ENCODE measurements at places on chromosomes 5 and 9.

DNA sequence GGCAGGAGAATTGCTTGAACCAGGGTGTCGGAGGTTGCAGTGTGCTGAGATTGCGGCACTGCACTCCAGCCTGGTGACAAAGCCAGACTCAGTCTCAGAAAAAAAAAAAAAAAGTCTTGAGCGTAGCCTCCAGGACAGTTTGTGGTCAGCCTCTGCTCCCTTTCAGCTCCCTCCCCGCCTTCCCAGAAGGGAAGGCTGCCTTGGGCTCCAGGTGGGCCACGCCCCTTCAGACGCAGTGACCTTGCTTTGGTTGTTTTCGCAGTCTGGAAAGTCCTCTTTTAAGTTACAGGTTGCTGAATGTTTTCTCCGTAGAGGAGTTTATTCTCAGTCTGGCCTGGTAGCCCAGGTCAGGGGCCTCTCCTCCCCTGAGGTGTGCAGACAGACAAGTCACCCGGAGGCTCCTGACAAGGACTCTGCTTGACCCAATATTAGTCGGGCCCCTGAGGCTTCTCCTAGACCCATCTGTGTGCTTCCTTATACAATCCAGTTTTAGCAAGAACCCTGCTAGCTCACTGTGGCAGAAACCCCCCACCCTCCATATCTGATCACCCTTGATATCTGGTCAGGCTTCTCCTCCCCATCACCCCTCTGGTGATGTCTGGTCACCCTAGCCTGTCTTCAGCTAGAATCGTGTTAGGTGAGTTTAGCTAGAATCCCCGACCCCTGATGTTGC is 31.6 kb upstream of the N4BP3 start:
- no peak for DNase-seq

DNA sequence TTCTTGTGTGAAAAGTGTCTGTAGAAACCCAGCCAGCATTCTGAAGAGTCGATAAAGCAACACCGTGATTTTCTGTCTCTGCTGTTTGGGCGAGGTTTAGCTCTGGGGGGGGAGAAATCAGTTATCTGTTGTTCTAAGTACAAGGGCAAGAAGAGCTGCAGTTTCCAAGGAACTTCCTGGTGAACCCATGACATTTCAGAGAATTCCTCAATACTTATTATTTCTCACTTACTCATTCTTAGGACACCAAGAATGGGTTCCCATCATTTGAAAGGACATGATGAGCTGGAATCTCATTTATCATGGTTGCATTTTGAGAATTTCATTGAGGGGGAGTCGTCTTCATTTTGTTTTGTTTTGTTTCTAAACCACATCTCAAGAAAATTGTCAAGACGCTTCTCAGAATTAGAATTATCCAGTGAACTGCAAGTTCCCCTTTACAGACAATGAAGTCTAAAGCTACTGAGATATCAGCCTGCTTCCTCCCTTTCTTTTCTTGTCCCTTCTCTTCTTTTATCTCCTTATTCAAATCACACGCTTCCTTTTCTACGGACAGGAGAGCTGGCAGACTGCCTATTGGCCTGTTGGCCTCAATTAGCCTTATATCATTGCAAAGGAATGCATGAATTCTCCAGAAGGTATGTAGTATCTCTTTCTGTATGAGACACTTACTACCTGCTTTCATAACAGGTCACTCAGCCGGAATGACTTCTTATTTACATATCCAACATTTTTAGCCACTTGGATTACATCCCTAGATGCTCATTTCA is 53.7 kb downstream of the ZNF462 start:
- DNase-seq: no peak

DNA sequence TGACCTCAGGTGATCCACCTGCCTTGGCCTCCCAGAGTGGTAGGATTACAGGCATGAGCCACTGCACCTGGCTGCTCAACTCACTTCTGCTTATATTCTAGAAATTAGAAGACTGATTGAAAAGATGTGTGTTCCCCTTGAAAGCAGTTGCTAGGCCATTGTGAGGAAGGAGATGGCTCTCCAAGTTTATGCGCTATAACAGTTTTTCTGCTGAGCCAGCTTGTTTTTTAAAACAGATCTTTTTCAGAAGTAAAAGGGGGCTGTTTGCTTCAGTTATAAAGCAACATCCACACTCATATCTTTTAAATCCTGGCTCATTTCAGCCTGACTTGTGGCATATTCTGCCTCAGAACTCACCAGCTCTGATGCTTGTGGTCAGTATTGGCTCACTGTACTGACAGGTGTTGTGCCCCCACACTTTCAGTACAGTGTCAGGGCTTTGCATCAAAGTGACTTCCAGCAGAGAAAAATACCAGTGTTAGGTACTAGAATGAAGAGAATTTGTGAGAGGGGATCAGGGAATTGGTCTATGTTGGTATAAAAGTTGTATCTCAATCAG is 49.4 kb downstream of the NUP214 start:
- DNase-seq: no peak

GRCh38 chr5:177491429-177491945 is 5.9 kb downstream of the PDLIM7 start:
- DNase-seq: no peak

DNA sequence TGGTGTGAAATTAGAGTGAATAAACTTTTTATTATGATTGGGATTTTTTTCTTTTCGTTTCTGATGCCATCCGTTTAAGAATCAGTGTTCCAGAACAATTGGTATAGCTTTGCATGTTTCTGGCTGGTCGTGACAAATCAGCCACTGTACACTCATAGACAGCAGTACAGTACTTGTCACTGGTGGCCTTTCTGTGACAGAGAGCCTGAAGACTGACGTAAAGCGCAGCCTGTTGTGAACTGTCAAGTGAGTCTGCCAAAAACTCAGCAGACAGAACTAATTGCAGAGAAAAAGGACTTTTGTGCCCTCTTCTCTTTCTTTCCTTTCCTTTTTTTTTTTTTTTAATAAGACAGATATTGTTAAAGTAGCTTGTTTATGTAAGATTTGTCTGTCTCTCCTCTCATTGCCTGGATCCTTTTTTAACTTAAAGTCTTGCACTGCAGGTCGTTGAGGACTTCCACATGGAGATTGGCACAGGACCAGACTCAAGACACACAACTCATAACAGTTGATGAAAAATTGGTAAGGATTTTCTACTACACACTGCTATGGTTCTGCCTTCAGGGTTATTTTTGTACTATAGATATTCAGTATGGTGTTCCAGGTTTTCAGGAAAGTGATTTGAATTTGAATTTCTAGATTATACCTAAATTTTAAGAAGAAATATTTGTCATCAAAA is 42.7 kb downstream of the NDUFS4 start:
- DNase-seq: no peak

DNA sequence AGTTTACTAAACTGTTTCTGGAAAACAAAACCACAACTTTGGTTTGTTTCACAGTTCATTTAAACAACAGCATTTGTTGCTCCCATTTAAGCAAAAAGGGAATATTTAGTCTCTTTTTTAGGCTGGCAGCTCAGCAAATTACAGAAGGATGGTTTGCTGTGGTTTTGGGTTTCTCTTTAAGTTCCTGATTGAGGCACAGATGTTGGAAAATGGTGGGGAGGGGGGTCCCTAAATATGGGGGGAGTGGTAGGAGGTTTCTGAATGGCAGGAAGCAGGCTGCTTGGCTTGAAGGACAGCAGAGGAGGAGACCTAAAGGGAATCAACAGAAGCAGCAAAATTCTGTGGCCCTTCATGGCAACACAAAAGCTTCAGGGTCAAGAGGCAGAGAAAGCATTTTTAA is 263.4 kb downstream of the ZSWIM6 start:
- DNase-seq: no peak

GRCh38 chr5:110055302-110055701 is 365.6 kb downstream of the MAN2A1 start:
- DNase-seq: no peak

DNA sequence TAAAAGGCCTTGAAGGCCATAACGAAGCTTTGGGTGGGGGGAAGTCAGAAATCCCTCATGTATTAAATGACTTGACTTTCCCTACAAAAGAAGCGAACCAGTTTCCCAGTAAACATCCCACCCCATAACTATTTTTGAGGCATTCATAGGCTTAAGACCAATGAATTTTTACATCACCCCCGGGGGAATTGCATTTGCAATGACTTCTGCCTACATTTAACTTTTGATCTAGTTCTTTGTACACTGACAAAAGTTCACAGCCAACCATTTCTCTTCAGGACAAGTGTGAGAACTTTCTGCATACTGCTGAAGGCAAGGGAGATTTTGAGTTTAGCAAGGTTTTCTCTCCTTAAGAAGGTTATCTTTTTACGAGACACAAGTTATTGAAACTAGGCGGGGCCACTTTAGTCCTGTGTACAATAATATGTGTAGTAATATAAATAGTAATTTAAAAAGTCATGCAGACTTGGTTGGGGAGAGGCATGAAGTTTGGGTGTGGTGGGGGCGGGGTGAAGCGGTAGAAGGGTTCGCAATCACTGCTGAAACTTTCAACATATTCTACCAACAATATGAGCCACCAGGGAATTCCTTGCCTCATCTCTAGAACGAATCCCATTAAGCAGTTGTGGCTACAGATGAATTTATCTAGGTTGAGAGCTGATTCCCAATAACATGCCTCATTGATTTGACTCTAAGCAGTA is 2.5 kb downstream of the TJP2 start:
- DNase-seq: no peak

GRCh38 chr9:128946571-128947276 is 679 bp downstream of the DOLK start:
- no peak for DNase-seq

- DNase-seq: no peak
These were observed 56.1 kb upstream of the MVB12B start for GRCh38 chr9:126270556-126270955.

DNA sequence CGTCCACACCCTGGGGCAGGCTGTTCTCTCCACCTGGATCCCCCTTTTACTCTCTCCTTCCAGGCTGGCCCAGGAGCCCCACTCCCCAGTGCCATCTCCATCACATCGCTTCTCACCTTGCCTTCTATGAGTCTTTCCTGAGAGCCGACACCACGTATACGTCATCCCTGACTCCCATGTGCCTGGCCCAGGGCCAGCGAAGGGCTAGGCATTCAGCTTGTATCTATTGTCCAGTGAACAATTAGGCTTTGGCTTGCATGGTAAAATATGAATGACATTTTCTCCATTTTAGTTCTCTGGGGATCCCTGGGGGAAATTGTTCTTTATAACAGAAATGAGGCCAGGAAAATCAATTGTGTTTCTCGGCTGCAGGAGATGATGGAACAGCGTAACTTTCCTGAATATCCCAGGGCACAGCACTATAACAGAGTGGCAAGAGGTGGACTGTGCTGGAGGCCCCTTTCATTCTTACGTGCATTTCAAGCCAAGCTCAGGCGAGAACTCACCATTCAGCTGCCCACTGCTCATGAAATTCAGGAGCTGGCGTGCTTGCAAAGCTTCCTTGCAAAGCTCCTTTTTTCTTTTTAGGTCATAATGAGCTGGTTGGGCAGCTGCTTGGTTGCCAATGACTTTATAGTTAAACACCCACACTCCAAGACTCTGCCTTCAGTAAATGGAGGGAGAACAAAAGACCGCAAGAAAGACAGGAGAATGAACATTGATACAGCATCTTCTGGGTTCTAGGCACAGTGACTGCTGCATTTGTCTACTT is 37.7 kb downstream of the NSG2 start:
- no peak for DNase-seq

DNA sequence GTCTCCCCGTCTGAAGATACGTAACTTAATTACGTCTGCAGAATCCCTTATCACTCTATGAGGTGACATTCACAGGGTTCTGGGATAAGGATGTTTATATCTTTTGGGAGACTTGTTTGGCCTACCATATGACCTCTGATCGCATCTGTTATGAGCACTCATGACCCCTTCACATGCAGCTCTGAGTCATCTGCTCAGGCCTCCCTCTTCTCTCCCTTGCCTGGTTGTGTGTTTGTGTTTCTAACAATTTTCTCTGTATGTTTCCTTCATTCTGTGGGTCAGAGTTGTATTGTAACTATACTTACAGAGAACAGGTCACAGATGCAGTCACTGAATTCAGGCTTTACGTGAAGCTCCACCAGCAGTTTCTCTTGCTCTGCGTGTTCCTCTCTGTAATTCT is 330.6 kb downstream of the TENT4A start:
- DNase-seq: no peak

GRCh38 chr9:90770182-90770738 is 31.4 kb upstream of the SYK start:
- no peak for DNase-seq

DNA sequence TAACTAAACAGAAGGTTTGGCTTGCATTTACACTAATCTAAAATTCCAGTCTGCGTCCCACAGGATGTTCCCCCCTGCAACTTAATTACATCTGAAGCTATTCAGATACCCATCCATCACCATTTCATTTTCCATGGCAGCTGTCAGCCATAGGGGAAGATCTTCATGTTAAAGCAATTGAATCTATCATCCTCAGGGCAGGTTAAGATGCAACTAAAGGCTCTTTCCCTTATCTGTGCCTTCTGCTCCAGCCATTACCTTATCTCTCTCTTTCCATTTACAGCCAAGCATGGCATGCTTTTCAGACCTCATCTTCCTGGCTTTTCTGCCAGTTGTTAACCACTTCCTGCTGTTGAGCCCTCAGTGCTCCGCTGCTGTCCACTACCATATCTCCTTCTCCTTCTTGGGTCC is 15.8 kb upstream of the HACD4 start:
- DNase-seq: no peak

GRCh38 chr9:133713150-133713959 is 24.8 kb downstream of the SARDH start:
- peak; percentile 36 for DNase-seq

- DNase-seq: no peak
These were observed 149.9 kb downstream of the ISOC1 start for GRCh38 chr5:129244478-129244877.

GRCh38 chr5:31909073-31909472 is 265.0 kb downstream of the GOLPH3 start:
- no peak for DNase-seq

- DNase-seq: no peak
These were observed 43.7 kb downstream of the FBXO38 start for GRCh38 chr5:148427370-148428042.

- DNase-seq: no peak
These were observed 2.6 kb upstream of the TMEM268 start for GRCh38 chr9:114608525-114608796.

GRCh38 chr5:63029891-63030290 is 451.3 kb downstream of the LRRC70 start:
- DNase-seq: no peak

DNA sequence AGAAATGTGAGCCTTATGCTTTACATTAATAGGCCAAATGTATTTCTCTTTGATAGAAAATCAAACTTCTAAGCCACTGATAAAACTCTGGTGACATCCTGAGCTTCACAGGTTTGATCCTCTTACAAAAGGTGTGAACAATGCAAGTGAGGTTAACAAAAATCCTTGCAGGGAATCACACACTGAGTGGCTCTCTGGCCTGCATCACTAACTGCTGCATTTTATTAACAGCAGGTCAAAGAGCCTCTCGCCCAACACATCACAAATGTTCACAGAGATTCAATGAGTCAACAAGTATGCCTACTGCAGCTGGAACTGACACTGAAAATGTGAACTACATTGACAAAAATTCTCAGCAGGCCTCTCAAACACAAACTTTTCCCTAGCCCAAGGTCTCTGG is 122.3 kb downstream of the SEMA5A start:
- DNase-seq: no peak

GRCh38 chr5:6781716-6782115 is 68.5 kb downstream of the TENT4A start:
- no peak for DNase-seq
